Activated T-helper 1 cell treated with anti-CD3 and anti-CD28 coated beads, Interleukin-12 subunit alpha, Interleukin-12 subunit beta, Interleukin-2, Interleukin-4 antibody, amounts not matched to agents 30 ng/mL and 10 ng/mL and 1 ng/mL, durations not matched to agents 14 hours and 24 hours and 36 hours (primary cell): ENCODE measurements at places on chromosomes 7 and 10. TPM values are rescaled to one million over a fixed set of nuclear protein-coding genes. Genes with fewer than 3 reads are reported as not detected.

DNA sequence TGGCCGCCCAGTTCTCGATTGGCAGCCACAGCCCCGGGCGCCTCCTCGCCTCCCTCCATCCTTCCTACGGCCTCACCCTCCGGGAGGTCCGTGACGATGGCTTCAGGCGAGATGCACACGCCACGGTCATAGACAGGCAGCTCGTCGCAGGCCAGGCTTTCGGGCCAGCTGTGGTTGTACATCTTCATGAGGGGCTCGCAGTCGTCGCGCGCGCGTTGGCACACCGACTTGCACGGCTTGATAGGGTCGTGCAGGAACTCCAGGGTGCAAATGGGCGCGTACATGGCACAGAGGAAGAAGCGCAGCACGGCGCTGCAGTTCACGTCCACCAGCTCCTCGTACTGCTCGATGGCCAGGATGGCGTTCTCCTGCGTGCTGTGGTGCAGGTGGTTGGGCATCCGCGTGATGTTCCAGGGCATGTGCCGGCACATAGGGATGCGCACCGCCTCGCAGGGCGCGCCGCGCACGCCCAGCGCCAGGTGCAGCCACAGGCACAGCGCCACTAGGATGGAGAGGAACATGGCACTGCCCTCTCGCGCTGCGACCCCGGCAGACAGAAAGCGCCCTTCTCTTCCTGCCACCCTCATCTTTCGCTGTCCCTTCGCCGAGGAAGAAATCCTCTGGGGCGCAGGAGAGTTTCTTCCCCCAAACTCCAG, 472 bp downstream of the SFRP4 start:
- H3K27ac ChIP-seq: no peak overlapping the region
- peak overlapping the region; percentile 15 for H3K4me3 ChIP-seq
- H3K27me3 ChIP-seq: peaks cover 58% of the 10 kb centered on the region
- no peak for DNase-seq
- H3K4me1 ChIP-seq: peaks cover 5% of the 10 kb centered on the region

DNA sequence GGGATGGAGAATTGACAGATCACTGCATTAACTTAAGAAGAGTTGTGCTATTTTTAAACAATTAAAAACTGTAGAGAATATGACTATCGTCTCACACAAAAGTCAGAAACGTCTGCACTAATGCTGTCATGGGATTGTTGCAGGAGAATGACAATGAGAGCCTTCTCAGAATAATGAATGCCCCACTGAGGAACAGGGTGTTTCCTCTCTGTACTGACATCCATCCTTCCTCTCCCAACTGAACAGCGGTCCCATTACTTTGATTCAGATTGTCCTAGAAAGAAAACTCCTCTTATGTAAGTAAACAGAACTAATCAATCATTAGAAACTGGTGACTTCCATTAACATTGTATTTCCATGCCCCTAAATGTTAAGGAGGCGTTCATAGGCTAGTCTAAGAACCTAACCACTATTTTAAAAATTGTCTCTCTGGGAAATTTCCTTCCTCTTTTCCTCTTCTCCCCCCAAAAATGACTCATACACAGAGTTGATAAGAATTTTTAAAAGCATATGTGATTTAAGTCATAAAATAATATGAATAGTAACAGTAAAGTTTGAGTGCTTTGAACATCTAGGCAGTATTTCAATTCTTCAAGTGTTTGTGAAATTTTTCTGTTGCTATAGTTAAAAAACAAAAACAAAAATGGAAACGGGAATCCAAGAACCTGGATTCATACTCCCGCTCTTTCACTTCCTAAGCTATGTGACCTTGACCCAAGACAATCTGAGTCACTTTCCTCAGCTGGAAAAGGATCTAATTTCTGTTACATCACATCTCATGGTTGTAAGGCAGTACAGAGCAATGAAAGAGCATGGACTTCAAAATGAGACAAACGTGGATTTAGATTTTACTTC, 12.7 kb upstream of the MACC1 start:
- H3K4me3 ChIP-seq: no peak overlapping the region
- H3K4me1 ChIP-seq: no peaks in the 10 kb centered on the region
- H3K36me3 ChIP-seq: no peaks in the 10 kb centered on the region
- no peaks in the 10 kb centered on the region for H3K27me3 ChIP-seq
- no peak overlapping the region for H3K27ac ChIP-seq

Gene STARD3NL
- 28.5 and 31.5 TPM in 2 replicates for total RNA-seq

GRCh38 chr10:71423250-71423649, 26.5 kb downstream of the CDH23 start:
- H3K4me3 ChIP-seq: no peak overlapping the region
- H3K27ac ChIP-seq: no peak overlapping the region
- H3K4me1 ChIP-seq: no peaks in the 10 kb centered on the region
- peaks cover 3% of the 10 kb centered on the region for H3K27me3 ChIP-seq

Gene ADD3
- total RNA-seq: 30.1 and 36.6 TPM in 2 replicates

GRCh38 chr10:70887804-70888800, at the start of gene PCBD1:
PCBD1 (minus strand) TSS chr10:70888565; CDS start chr10:70888533, 32 bp downstream.
- peak within 1 kb of the TSS; percentile 71 for H3K27ac ChIP-seq
- peaks cover under 1% of the 10 kb centered on the region for H3K27me3 ChIP-seq
